Right hindlimb (tissue), 1 donor: ENCODE measurements at places on chromosomes 1 and 21.

DNA sequence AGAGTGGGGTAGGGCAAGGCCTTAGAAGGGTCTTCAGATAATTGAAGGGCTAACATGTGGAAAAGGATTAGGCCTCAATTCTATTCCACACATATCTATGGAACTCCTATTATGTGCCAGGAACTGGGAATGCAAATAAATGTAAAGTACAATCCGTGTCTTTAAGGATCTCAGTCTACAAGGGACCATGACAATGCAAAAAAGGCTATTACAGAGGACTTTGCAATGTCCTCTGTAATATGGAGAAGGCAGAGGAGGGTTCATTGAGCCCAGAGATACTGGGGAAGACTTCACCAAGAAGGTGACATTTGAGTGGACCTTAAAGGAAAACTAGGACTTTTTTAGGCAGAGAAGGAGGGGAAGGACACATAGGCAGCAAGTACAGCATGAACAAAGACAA, 4.5 kb upstream of the SCMH1 start:
- DNase-seq: no peak

DNA sequence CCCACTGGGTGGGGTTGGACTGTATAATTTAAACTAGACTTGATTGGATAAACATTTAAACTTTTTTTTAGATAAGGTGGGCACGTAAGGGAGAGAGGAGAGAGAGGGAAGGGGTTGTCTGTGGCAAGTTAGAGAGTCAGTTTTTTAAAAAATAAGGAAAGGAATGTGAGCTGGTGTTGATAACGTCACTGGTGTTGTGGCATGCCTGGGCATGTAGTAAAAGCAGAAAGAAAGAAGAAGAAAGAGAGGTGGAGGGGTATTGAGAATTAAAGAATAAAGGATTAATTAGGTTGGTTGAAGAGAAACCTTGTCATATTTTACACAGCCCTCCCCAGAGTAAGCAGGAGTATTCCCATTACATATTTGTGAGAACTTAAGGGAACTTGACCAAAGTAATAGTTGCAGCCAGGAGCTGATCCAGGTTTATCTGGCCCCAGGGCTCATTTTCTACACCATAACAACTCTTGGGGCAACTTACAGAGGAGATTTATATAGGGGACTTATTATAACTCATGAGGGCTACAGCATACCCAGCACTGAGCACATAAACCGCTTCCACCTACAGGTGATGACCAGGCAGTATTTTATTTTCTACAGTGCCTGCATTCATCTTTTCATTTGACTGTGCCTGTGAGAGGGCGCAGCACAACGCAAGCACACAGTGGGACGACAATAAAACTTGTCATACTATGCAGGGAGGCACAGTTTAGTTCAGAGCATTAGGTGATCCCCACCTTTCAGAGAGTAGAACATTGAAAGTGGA, 70.2 kb downstream of the CCDC30 start:
- no peak for DNase-seq

- DNase-seq: no peak
These were observed 649.4 kb downstream of the NPHP4 start for GRCh38 chr1:5342830-5343229.

DNA sequence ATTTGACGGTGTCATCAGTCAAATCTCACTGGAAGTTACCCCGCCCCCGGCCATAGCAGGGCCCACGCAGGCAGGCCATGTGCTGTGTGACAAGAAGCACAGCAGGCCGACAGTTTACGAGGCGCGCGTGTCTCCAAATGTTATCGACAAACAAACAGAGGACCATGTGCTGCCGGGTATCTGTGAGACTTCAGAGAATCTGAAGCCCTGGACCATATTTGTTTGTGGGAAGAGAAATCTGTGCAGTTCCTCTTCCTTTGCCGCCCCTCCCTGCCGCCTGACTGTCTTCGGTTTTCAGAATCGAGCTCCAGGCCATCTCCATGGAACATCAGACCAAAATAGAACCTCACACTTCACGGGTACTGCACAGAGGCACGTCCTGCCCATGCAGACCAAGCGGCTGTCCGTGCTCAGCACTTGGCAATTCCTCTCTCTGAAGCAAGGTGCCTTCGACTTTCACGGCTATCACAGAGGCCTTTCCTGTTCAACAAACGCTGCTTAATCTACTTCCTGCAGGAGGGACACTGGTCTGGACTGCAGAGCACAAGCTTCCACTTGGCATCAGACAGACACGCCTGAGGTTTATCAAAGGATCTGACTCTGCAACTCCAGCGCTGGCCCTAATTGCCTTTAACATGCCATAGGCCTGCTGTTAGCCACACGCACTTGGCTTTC, 135.7 kb upstream of the KRTAP19-8 start:
- peak; percentile 32 for DNase-seq

- no peak for DNase-seq
These were observed 18.5 kb upstream of the LRRC53 start for GRCh38 chr1:74530892-74531291.

- DNase-seq: no peak
These were observed 22.7 kb downstream of the PKNOX1 start for GRCh38 chr21:42997053-42997452.

- DNase-seq: no peak
These were observed 45.8 kb upstream of the PDE9A start for GRCh38 chr21:42607525-42608102.

DNA sequence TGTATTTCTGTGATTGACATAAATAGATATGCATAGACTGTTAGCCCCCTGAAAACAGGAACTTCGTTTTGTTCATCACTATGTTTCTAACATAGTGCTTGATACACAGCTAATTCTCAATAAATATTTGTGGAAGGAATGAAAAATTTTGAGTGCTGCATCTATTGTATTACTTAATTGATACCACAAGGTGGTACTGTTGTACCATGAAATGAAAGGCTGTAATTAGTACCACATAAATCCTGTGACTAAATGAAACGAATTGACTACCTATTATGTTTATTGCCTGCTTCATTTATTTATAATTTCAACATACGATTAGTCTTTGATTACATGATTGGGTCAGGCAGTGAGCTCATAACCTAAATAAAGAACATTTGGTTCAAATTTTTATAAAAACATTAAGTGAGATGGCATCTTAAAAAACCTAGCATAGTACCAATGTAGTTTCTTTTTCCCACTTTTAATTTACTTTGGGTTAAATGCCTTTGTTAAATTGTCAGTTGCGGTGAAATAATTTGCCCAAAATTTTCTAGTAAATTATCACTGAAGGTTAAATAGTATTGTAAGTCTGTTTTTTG, 15.0 kb upstream of the TGFB2 start:
- DNase-seq: no peak

- DNase-seq: no peak
These were observed 1.2 kb upstream of the MKNK1 start for GRCh38 chr1:46605232-46605631.

GRCh38 chr1:216014086-216014485, 409.2 kb downstream of the USH2A start:
- no peak for DNase-seq

DNA sequence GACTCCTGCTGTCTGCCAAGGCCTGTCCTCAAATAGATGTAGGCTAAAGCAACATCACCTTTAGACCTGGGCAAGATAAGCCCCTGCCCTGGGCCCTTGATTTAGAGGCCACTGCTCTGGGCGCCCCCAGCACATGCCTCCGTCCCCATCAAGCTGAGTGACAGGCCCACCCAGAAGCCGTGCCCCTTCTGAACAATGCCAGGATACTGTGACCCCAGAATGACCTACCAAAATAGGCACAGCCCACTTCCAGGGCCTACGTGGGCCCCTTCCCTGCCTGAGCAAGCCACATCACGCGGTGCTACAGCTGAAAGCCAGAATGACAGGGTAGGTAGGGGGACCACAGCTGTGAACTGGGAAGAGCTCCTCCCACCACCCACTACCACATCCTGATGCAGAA, 24.7 kb upstream of the BECN2 start:
- DNase-seq: no peak

DNA sequence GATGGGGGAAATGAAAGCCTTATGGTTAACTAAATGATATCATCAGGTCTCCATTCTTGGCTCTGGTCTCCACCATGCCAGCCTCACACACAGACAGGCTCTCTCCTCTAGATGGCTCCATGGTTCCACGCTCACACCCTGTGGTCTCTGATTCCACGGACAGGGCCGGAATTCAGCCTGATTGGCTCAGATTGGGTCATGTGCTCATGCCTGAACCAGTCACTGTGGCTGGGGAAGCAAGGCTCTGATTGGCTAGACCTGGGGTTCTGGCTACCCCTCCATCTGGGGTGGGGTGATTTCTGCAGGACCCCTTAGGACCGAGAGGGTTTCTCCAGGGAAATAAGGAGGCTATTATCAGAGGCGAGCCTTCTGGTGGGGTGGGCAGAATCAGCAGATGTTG, 277.0 kb downstream of the PTPRU start:
- peak; percentile 43 for DNase-seq

DNA sequence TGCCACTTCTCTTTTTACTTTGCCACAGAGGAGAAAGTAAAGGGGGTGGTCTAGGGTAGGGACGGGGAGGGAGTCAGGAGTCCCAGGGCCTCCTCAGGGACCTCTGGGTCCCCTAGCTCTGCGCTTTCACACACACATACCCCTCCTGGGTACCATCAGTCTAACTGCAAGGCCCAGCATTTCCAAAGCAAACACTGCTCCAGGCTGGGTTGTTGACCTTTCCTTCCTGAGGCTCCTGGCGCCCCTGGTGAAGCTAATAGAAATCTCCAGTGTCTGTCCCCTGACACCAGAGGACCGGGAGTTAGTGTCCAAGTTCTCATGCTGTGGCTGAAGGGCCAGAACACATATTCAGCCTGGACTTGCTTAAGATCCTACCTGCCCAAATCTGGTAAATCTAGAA, 3.9 kb downstream of the TMEM63A start:
- DNase-seq: no peak

- no peak for DNase-seq
These were observed 16.3 kb downstream of the NTPCR start for GRCh38 chr1:232966663-232967062.

DNA sequence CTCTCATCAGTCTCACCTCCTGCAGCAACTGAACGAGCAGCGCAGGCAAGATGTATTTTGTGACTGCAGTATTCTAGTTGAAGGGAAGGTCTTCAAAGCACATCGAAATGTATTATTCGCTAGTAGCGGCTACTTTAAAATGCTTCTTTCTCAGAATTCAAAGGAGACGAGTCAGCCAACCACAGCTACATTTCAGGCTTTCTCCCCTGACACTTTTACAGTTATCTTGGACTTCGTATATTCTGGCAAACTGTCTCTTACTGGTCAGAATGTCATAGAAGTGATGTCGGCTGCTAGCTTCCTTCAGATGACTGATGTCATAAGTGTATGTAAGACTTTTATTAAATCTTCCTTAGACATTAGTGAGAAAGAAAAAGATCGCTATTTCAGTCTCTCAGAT, 53.7 kb downstream of the ZBTB8A start:
- no peak for DNase-seq

DNA sequence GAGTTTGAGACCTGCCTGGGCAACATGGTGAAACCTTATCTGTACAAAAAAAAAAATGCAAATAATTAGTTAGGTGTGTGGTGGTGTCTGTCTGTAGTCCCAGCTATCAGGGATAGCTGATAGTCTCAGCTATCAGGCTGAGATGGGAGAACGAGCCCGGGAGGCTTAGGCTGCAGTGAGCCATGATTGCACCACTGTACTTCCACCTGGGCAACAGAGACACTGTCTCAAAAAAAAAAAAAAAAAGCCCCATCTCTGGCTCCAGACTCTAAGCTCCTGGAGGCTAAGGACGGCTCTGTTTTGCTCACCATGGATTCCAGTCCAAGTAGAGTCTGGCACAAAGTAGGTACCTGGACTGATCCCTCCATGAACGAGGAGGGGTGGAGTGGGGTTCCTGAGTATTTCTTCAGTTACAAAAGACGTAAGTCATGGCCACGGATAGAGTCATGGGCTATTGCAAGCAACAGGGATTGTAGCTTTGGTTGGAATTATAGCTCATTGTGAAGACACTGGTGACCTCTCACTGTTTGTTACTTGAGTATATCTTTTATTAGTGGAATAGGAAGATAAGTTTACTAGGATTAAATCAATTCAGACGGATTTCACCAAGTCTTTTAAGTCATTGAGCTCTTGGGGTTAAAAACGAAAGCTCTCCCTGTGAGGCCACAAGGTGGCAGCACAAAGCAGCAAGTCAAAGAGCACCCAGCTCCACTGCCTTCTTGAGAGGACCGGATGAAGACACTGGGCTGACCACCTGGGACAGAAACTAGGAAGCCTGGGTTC, 35.6 kb upstream of the TMEM61 start:
- DNase-seq: peak; percentile 63

- no peak for DNase-seq
These were observed 2.0 kb upstream of the OLIG2 start for GRCh38 chr21:33023574-33024200.
